Endodermal cell (in vitro differentiated cells): ENCODE measurements at places on chromosomes 16 and 17.

DNA sequence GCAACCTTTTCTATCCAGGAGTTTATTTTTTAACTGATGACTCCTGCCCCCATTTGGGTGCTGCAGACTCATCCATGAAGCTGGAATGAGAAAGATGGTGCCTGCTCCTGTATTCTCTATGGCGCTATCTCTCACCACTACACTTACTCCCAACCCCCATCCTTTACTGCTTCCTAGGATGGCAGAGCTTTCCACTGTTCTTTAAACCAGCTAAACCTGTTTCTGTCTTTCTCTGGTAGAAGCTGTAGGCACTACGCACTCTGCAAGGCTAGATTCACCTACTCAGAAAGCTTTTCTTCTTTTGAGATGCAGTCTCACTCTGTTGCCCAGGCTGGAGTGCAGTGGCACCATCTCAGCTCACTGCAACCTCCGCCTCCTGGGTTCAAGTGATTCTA, 47.0 kb downstream of the ADAMTS18 start:
- no peak for DNase-seq

- no peak for DNase-seq
These were observed 20.1 kb downstream of the CNTNAP1 start for GRCh38 chr17:42702446-42702845.

DNA sequence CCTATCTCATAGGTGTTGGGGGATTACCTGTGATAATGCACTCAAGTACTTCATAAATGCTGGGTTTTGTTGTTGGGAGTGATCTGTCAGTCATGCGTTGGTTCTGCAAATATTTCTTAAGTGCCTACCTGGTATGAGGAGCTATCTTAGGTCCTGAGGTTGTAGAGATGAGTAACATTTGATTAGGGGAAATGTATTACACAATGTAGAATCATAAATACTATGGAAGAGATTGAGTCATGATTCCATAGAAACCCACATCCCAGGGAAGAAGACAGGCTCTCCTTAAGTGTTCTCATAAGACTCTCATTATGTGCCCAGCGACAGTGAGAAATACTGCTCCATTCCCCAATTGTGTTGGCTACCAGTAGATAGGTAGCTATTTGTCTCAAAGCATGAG, 240.1 kb downstream of the FTO start:
- no peak for DNase-seq

GRCh38 chr17:41734139-41734948, at the start of gene HAP1:
Gene HAP1 (minus strand): TSS chr17:41734643. CDS start chr17:41734634, 9 bp downstream.
- DNase-seq = peak; percentile 94

GRCh38 chr17:68777243-68777855, 176.2 kb upstream of the FAM20A start:
- DNase-seq = peak; percentile 91

DNA sequence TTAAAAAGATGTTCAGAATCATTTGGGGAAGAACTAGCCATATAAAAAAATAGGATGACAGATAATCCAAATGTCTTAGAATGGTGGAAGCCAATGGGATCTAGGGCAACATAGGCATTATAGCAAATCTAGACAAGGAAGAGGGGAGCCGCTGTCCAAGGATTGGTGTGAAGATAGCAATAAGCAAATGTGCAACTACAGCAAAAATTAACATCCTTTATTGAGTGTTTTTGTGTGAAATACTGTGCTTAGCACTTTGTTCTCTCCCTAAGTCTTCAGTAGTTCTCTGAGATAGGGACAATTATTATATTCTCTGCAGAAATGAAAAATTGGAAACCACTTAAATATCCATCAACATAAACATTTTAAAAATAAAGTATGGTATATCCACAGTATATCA, 177.0 kb downstream of the PHKB start:
- DNase-seq = no peak

DNA sequence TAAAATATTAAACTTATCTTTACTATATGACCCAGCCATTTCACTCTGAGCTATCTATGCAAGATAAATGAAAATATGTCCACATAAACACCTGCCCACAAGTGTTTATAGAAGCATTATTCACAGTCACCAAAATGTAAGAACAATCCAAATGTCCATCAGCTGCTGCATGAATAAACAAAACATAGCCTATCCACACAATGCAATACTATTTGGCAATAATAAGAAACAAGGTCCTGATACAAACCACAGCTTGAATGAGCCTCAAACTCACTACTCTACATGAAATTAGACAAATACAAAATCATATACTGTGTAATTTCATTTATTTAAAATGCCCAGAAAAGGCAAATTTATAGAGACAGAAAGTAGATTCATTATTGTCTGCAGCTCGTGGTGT, 355.1 kb downstream of the CDH8 start:
- DNase-seq = no peak

DNA sequence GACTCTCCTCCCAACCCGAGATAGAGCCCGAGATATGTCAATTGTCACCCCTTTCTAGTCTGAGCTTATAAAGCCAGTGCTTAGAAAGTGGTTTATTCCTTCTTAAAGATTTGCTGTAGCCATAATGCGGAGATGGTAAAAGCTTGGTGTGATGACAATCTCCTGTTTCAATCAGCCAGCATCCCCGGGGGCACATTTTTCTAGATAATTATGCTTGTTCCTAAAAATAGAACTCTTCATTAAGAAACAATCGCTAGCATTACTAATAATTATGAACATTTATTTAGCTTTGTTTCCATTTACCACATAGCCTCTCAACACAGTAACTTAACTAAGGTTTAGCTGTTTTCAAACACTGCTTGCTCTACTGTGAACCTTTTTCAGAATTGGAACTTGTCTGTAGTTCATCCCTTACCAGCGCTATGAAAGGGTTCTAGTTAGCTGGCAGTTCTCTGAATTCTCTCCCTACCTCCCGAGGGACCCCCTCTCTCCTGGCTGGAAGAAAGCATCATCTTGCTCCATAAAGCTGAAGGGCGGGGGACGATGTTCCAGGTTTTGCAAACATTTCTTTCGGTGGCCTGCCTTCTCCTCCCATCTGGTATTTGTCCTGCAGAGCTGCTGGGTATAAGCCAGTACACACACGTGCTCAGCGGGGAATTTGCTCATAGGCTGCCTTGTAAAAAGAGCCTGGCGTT, 922 bp upstream of the MRPL58 start:
- DNase-seq = no peak

- DNase-seq = no peak
These were observed 510.2 kb downstream of the WWOX start for GRCh38 chr16:78609402-78610274.

- no peak for DNase-seq
These were observed 623.5 kb downstream of the CDH11 start for GRCh38 chr16:64498363-64498762.

DNA sequence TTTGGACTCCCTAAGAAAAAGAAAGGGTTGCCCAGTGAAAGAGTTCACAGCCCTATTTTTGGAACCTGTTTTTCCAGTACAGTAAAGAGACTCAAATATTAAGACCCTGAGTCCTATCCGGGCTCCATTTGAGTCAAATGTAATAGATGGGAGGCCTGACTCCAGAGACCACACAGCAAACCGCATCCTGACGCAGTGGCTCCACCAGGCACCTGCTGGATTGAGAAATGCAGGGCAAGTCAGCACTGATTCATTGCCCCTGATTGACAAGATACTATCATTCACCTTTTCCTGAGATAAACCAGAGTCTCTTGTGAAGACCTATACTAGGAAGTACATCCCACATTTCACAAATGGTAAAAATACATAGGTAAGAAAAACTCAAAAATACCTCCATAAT, 715.7 kb upstream of the SOX9 start:
- no peak for DNase-seq

DNA sequence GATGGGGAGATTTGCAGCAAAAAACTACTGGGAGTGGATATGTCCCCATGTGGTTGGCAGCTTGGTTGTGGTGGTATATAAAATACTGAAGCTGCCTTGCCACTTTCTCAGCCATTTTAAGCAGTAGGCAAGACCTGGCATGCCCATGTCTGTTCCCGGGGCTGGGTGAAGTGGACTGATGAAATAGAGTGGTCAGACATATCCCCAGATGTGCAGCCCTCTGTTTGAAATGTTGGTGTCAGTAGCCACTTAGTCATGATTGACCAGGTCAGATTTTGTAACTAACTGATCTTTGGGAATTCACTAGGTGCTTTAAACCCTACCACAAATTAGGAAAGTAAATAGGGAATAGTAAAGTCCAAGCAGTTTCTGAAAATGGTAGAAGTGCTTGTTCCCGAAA, 151.6 kb downstream of the PHKB start:
- DNase-seq = no peak

DNA sequence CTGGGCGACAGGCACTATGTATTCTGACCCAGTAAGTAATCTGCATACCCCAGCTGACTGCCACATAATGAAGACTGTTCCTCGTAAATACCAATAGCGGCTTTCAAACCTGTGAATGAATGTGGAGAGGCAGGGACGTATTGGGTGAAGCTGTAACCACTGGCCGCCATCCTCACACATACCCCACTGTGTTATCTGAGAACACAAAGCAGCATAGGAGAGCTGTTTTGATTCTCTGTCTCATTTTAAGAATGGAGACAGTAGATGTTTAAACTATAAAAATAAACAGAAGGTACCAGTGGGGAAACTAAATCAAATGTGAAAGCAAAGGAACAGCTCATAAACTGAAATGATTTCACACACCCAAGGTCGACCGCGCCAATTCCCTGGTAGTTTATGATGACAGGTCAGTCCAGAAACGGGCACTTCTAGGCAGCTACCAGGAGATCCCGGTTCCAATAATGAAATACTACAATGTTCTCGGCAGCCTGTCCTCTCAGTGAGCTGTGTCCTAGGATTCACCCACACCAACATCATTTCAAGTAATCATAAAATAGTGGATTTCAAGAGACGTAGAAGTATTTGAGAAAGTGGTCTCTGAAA, 109.7 kb downstream of the ADCY9 start:
- DNase-seq = no peak

DNA sequence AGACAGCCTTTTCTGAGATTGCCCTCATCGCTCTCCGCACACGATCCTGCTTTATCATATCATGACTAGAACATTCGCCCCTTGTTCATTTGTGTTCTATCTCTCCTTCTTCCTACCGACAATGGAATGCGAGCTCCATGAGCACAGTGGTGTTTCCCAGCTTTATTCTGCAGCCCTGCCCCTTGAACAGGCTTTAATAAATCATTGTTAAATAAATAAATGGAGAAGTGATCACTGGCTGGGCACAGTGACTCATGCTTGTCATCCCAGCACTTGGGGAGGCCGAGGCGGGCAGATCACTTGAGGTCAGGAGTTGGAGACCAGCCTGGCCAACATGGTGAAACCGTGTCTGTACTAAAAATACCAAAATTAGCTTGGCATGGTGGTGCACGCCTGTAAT, 1063.3 kb upstream of the EEF2KMT start:
- DNase-seq = no peak

DNA sequence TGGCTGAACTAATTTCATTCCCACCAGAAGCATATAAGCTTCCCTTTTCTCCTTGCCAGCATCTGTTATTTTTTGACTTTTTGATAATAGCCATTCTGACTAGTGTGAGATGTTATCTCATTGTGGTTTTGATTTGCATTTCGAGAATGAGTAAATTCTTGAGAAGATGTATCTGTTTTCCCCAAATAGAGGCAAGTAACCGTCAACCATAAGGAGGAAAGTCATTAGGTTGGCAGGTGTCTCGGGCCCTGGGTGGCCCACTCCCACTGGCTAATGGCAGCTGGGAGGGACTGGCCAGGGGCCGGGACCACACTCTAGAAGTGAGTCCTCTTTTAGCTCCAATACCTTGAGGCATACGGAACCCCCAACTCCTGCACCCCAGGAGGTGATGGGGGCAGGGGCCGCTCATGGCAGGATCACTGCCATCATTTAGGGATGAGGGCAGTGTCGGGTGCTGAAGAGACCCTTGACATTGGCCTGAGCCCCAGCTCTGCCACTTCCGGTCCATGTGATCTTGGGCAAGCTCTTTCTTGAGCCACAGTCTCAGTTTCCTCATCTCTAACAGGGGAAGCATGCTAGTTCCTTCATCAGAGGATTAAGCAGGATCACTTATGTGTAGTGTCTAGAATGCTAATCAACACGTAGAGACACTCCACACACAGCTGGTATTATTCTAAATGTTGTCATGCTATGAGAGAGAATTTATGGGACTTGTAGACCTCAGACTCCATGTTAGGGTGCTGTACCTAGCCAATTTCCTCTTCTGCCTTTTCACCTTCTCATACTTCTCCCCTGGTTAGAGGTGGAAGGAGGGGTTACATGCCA, 44.3 kb downstream of the RGS9 start:
- no peak for DNase-seq

GRCh38 chr16:84566545-84567257, 51.2 kb downstream of the COTL1 start:
- DNase-seq = no peak

GRCh38 chr17:9648521-9649110, 3.3 kb downstream of the USP43 start:
- DNase-seq = peak; percentile 90

- DNase-seq = peak; percentile 75
These were observed 3.6 kb downstream of the IRF8 start for GRCh38 chr16:85902366-85903155.

DNA sequence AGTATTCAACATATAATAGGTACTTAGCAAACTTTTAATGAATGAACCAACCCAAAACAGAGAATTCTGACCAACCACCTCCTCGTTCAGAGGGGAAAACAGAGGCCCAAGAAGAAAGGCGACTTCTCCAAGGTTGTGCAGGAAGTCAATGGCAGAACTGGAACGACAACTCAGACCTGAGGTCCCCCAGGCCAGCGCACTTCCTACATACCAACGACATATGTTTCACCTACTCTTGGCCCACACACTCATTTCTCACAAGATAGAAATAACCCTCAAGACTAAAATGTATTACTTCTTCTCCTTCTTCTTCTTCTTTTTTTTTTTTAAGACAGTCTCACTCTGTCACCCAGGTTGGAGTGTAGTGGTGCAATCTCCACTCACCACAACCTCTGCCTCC, 14.4 kb downstream of the CHCT1 start:
- DNase-seq = peak; percentile 27

DNA sequence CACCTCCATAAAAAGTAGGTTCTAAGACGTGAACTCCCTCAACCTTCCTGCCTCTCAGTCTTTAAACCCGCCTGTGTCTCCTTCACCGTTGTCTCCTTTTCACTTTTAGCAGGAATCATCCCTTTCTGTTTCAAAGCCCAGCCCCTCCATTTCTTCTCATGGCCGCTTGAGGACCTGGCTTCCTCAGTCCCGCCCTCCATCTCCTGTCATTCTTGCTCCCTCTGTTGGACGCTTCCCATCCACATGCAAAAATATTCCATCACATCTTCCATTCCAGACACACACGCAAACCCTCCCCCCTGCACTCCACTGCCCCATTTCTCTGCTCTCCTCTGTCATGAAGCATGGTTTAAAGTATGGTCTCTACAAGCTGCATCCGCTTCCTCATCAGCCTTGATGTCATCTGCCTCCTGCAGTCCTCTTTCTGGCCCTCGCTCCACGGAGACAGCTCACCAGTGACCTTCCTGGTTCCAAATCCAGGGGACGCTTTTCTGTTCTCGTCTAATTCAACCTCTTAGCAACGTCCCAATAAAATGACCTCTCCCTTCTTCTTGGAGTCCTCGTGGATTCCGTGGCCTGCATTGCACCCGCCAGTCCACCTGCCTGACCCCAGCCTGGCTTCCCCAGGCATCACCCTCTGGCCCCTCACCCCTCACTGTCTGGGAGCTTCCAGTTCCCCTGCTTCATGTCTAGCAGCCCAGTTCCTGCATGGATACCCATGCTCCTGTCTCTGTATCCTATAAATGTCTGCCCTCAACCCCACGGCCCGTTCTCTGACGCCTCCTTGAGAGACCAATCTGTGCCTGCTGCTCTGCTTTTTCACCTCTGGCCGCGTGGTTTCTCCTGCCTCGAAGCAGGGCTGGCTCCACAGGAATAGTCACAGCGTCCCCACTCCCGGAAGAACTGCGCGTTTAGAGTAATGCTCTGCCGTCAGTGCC, 26.2 kb downstream of the ANKRD40 start:
- DNase-seq = no peak

GRCh38 chr16:21166561-21166961, 8.1 kb downstream of the LDAF1 start:
- DNase-seq = peak; percentile 61
